ENCODE measurements at places on chromosomes 1 and 21. TPM values are rescaled to one million over a fixed set of nuclear protein-coding genes. Genes with fewer than 3 reads are reported as not detected.

DNA sequence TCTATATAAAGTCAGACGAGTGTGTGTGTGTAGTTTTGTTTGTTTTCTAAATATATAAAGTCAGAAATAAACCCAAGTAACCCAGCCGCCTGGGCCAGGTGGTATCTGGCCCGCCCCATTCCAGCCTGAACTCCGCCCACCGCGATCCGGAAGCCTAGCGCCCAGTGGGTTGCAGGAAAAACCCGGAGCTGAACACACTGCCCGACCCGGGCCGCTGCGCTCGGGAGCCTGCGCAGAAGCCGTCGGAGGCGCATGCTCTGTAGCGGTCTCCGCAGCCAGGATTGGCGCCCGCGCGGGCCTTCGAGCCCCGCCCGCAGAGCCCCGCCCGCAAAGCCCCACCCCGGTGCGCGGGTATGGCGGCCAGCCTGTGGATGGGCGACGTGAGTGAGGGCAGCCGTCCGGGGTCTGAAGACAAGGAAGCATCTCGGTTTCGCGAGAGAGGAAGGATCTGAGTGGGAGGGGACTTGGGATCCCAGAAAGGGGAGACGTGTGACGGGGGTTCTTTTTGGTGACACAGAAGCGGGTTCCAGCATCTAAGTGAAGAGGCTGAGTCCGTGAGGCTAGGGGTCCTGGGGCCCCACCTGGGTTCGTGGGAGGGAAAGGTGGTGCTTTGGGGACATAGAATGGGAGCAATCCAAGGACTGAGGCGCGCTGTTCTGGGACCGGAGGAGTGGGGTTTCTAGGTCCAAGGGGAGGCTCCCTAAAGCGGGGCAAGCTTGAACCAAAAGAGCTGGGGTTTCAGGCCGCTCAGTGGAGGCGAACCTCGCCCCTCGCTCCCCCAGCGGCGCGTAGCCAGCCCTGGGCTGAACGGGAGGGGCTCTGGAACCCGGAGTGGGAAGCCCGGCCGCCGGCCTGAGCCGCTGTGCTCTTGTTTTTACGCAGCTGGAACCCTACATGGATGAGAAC lies at the start of gene TRNAU1AP:
Gene TRNAU1AP (plus strand): TSS at position 328 of the 906 bp plus-strand sequence. CDS start 26 bp downstream, at position 354.
- peak within 1 kb of the TSS; percentile 69 for H3K4me3 ChIP-seq
- H3K27ac ChIP-seq, result peak within 1 kb of the TSS; percentile 93
- peak; percentile 98 for DNase-seq
- H3K27me3 ChIP-seq, result no peaks in the 10 kb centered on the region

The SMIM1 gene
- 14.1 TPM for total RNA-seq

The TMEM125 gene
- total RNA-seq, result not detected

GRCh38 chr1:26994020-26994786 lies 711 bp downstream of the TRNP1 start:
- H3K4me3 ChIP-seq, result peak overlapping the region; percentile 75
- no peak for DNase-seq
- no peaks in the 10 kb centered on the region for H3K36me3 ChIP-seq
- peaks cover 65% of the 10 kb centered on the region for H3K4me1 ChIP-seq

- no peaks in the 10 kb centered on the region for H3K27me3 ChIP-seq
- H3K4me3 ChIP-seq, result no peak overlapping the region
- H3K36me3 ChIP-seq, result no peaks in the 10 kb centered on the region
Measured at GRCh38 chr1:205932776-205933175, 10.5 kb downstream of the SLC26A9 start.

- peaks cover 3% of the 10 kb centered on the region for H3K4me1 ChIP-seq
- DNase-seq, result no peak
- no peak overlapping the region for H3K27ac ChIP-seq
- peaks cover 4% of the 10 kb centered on the region for H3K27me3 ChIP-seq
- no peak overlapping the region for H3K4me3 ChIP-seq
Measured at GRCh38 chr1:200866521-200866920, 6.3 kb upstream of the GPR25 start.

The KMO gene
- total RNA-seq, result 0.42 TPM

GRCh38 chr1:216387782-216388181 lies 35.5 kb downstream of the USH2A start:
- H3K4me1 ChIP-seq, result no peaks in the 10 kb centered on the region
- H3K27me3 ChIP-seq, result no peaks in the 10 kb centered on the region
- H3K4me3 ChIP-seq, result no peak overlapping the region
- no peak for DNase-seq
- H3K27ac ChIP-seq, result no peak overlapping the region

DNA sequence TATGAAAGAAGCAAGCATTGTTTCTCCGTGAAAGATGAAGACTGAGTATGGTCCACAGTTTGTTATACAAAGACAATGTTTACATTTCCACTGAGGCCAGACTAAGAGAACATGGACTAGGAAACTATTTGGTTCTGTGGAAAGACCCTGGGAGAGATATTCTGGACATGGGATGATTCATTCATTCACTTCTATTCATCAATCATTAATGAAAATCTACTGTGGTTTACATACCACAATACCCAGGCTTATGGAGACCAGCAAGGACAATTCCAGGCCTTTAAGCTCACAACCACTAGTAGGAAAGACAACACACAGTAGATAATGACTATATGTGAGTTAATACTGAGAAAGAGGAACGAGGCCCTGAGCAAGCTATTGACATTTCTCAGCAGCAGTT lies 125.4 kb downstream of the TBX15 start:
- no peaks in the 10 kb centered on the region for H3K27me3 ChIP-seq
- no peaks in the 10 kb centered on the region for H3K36me3 ChIP-seq
- no peak for DNase-seq
- no peaks in the 10 kb centered on the region for H3K4me1 ChIP-seq

DNA sequence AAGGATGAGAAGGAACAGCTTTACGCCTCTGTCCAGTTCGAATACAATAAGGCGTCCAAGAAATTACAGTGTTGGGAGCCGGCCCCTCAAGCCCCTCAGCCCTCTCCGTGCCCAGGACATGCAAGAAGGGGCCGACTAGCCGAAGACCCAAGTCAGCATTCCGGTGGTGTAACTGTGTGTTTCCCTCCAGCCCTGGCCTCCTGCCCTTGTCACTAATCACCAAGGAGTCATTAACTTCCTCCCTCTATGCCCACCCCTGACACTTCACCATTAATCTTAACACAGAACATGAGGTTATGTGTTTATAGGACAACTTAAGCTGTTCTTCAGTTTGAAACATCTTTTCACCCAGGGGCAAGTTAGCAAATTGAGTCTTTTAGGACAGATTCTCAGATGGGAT lies 16.4 kb upstream of the C4BPB start:
- no peak overlapping the region for H3K27ac ChIP-seq
- no peak for DNase-seq
- H3K4me1 ChIP-seq, result no peaks in the 10 kb centered on the region
- H3K27me3 ChIP-seq, result no peaks in the 10 kb centered on the region
- H3K36me3 ChIP-seq, result peaks cover 46% of the 10 kb centered on the region

The OR4F16 gene
- total RNA-seq, result not detected

- no peak overlapping the region for H3K4me3 ChIP-seq
- no peaks in the 10 kb centered on the region for H3K36me3 ChIP-seq
- no peak overlapping the region for H3K27ac ChIP-seq
- H3K4me1 ChIP-seq, result peaks cover 6% of the 10 kb centered on the region
- no peaks in the 10 kb centered on the region for H3K27me3 ChIP-seq
Measured at GRCh38 chr1:7335224-7335879, 435.7 kb upstream of the VAMP3 start.

The RPE65 gene
- total RNA-seq, result not detected

DNA sequence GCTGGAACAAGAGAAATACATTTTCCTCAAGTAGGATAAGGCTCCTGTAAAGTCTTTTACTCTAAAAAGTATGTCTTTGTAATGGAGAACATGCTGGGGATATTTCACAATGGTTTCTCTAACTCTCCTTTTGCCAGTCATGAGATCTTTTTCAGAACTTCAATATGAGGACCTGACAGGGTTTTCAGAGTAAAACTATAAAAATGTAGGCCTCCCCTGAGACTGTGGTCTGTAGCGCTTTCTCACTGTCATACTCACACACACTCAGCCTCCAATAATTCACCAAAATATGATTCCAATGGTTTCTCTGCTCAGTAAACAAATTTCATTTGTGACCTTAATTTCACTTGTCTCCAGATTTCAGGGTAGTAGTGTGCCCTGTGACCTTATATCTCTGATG lies 440.1 kb upstream of the PTBP2 start:
- no peak overlapping the region for H3K4me3 ChIP-seq
- no peak overlapping the region for H3K27ac ChIP-seq
- no peak for DNase-seq

DNA sequence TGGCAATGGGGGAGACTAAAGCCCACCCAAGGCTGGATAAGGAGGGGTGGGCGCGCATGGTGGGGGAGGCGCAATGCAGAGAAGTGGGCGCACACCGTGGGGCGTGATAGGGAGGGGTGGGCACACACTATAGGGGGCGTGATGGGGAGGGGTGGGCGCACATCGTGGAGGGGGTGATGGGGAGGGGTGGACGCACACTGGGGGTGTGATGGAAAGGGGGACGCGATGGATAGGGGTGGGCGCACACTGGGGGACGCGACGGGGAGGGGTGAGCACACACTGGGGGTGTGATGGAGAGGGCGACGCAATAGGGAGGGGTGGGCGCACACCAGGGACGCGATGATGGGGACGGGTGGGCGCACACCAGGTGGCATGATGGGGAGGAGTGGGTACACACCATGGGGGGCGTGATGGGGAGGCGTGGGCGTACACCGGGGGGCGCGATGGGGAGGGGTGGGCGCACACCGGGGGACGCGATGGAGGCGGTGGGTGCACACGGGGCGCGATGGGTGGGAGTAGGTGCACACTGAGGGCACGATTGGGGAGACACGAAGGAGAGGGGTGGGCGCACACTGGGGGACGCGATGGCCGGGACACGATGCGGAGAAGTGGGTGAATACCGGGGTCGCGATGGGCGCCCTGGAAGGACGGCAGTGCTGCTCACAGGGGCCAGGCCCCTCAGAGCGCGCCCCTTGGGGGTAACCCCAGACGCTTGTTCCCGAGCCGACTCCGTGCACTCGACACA lies 929 bp downstream of the SUMO3 start:
- no peaks in the 10 kb centered on the region for H3K27me3 ChIP-seq
- peaks cover 24% of the 10 kb centered on the region for H3K4me1 ChIP-seq
- H3K27ac ChIP-seq, result peak overlapping the region; percentile 92
- peak overlapping the region; percentile 87 for H3K4me3 ChIP-seq
- H3K36me3 ChIP-seq, result peaks cover 16% of the 10 kb centered on the region
- no peak for DNase-seq

GRCh38 chr1:2061065-2061778 lies 11.0 kb downstream of the PRKCZ start:
- no peak for DNase-seq
- no peak overlapping the region for H3K27ac ChIP-seq
- H3K4me1 ChIP-seq, result no peaks in the 10 kb centered on the region
- no peaks in the 10 kb centered on the region for H3K27me3 ChIP-seq

All from esophagus muscularis mucosa (tissue), 4 donors.